ENCODE measurements at places on chromosomes 13 and 19. TPM values are rescaled to one million over a fixed set of nuclear protein-coding genes. Genes with fewer than 3 reads are reported as not detected.

ZNF480 gene
- total RNA-seq = 8.2 TPM

PPM1N gene
- 2.3 TPM for total RNA-seq

HS6ST3 gene
- total RNA-seq = not detected

DNA sequence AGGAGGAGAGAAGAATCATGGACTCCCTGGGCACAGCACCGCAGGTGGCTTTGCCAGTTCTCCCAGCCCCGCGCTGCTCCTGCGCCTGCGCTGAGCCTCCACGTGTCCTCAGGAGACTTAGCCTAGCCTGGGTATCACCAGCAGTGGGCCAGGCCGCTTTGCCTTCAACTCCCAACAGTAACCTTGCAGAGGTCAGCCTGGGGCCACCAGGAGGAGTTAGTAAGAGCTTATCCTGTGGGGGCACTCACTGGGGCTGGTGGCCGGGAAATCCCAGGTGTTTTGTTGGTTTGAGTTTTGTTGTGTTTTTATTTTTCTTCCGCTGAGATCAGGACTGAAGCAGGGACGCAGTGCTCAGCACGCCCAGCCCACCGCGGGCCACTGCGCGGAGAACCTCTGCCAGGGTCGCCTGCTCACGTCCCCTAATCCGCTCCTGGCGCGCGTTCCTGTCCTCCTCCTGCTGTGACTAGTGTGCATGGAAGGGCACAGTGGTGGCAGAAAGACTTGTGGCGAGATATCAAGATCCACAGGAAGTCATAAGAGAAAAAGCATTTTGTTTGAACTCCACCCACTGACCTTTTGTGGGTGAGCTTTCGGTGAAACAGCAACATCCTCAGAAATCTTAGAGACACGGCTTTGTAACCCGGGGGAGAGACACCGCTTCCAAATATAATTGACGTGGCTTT, 207.4 kb upstream of the RFC3 start:
- DNase-seq = peak; percentile 17

GRCh38 chr19:40614622-40615411, 13.6 kb downstream of the LTBP4 start:
- DNase-seq = peak; percentile 98

DNA sequence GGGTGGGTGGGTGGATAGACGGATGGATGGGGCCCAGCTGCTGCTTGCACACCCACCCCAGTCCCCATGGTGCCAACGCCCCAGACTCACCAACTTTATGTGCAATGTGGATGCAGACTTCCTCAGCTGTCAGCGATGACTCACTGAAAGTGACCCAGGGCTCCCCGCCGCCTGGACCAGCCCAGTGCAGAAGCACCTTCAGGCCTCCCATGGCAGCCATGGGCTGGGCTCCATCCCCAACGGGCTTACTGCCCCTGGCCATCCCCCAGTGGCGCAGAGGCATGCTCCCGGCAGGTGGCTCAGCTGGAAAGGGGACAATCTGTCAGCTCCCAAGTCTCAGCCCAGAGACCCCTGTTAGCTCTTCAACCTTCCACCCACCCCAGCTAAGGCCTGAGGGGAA, 2.2 kb downstream of the TYK2 start:
- no peak for DNase-seq

DNA sequence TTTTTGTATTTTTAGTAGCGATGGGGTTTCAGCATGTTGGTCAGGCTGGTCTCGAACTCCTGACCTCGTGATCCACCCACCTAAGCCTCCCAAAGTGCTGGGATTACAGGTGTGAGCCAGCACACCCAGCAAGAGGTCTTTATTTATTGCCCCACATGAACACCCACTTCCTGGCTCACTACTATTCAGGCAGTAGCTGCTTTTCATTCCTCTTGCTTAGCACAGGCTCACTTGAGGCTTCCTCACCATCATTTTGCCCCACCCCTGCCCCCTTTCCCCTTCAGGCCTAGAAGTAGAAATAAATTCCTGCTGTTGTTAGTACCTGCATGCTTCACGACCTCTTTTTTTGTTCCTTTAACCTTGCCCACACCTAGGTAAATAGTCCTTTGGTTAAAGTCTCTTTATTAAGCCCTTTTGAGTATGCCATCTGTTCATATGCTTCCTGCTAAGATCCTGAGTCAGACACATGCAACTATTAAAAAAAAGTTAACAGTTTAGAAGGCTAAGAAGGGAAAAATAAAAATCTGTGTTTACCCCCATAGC, 33.5 kb upstream of the ITM2B start:
- no peak for DNase-seq

DNA sequence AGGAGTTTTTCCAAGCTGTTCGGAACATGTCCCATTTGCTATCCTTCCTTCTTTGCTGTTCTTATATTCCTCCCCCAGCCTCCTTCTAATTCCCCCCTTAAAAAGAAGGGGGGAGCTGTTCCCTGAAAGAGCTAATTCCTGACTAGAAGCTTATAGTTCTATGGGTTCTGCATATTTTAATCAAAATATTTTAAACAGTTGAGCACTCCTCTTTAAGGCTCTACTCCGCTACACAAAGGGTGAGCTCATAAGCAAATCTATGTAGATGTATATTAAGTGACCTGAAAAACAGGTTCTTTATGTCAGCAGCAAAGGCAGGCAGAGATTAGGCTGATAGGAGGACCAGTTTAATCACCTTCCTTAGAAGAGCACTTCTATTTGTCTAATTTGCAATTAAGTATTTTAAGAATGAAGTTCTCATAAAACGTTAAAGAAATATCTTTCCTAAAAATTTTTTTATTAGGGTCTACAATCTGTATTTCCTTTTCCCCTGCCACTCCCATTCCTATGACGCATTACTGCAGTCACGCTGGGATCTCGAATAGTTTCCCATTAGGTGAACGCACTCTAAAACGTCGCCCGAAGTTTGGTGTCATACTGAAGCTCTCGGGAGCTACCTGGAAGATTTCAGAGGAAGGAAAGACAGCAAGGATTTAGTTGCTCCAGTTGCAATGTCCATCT, 5.2 kb downstream of the EFNB2 start:
- DNase-seq = no peak

- no peak for DNase-seq
These were observed 8.0 kb upstream of the SMARCA4 start for GRCh38 chr19:10952809-10953208.

All from fibroblast of villous mesenchyme (primary cell).